ENCODE measurements at places on chromosomes 13 and 19.
A peak's percentile ranks its signal among the peaks of the same experiment; 100 is the strongest.

- DNase-seq, result no peak
These were observed 36.1 kb upstream of the TMEM255B start for GRCh38 chr13:113722921-113723320.

DNA sequence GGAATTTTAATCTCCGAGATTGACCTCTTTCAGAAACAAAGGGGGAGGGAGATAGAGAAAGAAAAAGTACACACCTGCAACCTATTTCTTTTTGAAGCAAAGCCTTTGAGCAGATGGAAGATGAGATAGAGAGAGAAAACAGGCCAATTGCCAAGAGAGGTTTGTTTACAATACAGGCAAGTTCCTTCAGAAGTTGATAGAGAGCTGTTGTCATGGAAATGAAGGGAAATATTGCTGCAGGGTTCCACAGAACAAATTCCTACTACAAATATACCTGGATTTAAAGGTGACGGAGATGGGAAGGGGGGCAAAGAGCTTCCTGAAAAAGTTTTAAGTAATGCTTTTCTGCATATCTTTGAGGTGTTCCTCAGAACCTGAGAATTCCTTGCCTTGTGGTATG is 388.4 kb downstream of the NDFIP2 start:
- no peak for DNase-seq

DNA sequence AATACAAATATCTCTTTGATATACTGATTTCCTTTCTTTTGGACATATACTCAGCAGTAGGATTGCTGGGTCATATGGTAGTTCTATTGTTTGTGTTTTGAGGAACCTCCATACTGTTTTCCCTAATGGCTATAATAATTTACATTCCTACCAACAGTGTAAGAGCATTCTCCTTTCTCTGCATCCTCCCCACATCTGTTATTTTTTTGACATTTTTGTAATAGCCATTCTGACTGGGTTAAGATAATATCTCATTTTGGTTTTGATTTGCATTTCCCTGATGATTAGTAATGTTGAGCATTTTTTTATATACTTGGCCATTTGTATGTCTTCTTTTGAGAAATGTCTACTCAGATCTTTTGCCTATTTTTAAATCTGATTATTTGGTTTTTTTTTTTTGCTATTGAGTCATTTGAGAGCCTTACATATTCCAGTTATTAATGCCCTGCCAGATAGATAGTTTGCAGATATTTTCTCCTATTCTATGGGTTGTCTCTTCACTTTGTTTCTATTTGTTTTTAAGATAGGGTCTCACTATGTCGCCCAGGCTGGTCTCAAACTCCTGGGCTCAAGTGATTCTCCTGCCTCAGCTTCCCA is 95.7 kb downstream of the FNDC3A start:
- no peak for DNase-seq

- no peak for DNase-seq
These were observed 3.8 kb downstream of the RAX2 start for GRCh38 chr19:3768015-3768747.

GRCh38 chr13:109569958-109570711 is 216.2 kb downstream of the IRS2 start:
- no peak for DNase-seq

- DNase-seq, result no peak
These were observed 953.2 kb downstream of the DIAPH3 start for GRCh38 chr13:59210543-59210942.

DNA sequence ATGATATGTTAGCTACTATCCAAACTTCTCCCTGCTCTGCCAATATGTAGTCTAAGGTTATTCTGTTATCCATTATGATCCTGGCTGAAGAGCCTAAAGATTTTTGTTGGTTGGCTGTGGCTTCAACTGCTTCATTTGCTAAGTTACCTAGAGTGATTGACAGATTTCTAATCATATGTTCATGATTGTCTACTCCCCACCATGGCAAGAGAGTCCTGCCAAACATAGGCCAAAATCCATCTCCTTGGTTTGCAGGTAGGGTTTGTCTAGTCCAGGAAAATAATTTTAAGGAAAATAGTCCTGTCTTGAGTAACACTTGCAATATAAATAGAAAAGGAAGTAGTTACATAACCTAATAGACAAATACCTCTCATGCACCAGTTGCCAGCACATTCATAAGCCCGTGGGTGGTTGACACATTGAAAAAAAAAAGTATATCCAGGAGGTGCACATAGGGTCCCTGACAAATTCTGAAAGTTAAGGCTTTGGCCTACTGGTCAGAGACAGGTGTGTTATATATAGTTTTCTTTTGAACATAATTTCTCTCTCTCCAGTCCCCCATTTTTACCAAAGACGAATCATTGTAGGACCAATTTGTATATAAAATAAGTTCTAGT is 5.4 kb upstream of the CBY2 start:
- no peak for DNase-seq

DNA sequence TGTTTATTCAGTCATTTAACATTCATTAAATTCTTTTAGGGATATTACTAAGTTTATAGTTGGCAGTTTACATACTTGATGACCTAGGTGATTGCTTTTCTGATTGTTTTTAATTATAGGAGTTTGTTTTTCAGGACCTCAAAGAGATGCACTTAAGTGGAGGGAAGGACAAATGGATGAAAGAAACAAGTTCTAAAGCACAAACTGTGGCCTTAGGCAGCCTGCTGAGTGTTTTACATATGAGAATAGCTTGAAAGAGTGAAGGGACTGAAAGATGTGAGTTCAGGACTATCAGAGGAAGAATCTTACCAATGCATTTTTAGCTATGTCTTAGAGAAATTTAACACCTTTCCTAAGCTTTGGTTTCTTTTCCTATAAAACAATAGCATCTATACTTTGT is 402.6 kb downstream of the KLF12 start:
- DNase-seq, result no peak

GRCh38 chr19:17755977-17756670 is 4.8 kb downstream of the FCHO1 start:
- DNase-seq, result no peak

DNA sequence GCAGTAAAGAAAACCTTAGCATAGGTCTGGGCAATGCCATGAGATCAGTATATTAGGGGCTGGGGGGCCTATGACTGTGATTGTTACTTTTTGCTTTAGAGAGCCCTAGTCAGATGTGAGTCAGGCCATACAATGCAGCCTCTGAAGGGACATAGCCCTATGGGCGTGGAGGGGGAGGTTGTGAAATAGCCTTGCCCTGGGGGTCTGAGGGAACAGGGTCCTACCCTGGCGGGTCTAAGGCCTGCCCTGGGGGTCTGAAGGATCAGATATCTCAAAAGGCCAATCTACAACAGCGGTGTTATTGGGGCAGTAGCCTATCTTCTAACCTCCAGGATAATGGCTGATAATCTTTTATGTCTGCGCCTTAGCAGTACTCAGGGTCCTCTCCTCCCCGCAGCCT is 13.8 kb upstream of the SLC1A5 start:
- DNase-seq, result no peak

DNA sequence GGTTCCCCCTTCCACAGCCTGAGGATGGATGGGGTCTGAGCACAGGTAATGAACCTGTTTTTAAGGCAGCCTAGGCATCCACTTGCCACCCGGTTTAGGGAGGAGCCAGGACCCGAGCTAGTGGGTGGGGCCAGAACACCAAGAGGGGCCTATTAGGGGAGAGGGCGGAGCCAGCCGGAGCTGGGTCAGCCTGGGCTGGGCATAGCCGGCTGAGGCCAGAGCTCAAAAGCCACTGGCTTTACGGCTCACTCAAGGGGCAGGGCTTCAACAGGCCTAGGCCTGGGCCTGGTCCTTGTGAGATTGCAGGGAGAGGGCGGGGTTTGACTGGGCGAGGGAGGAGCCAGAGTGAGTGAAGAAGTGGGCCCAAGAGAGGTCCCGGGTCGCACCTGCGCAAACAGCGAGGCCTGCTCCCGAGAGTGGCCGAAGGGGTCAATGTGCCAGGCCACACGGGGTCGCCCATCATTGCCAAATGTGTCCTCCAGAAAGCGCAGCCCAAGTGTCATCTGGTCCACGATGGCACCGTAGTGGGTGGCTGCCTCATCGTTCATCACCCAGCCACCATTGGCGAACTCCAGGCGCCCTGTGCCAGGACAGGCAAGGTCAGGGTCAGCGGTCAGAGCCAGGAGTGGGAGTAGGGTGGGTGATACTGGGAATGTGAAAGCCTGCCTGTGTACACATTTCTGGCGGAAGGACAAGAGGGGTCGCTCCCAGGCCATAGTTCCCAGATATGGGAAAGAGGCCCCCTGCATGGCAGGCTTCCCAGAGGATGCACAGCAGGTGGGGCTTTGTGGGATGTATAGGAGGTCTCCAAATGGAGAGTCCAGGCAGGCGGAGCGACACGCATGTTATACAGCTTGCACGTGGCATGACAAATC is 1.9 kb downstream of the MAN2B1 start:
- no peak for DNase-seq

- DNase-seq, result peak; percentile 69
These were observed 693 bp upstream of the TMED1 start for GRCh38 chr19:10836479-10837330.

GRCh38 chr13:93859716-93860115 is 619.8 kb downstream of the DCT start:
- no peak for DNase-seq

GRCh38 chr19:21940684-21941083 is 70.1 kb downstream of the ZNF208 start:
- DNase-seq, result no peak

- DNase-seq, result no peak
These were observed 9.9 kb downstream of the CEACAM4 start for GRCh38 chr19:41616792-41617621.

DNA sequence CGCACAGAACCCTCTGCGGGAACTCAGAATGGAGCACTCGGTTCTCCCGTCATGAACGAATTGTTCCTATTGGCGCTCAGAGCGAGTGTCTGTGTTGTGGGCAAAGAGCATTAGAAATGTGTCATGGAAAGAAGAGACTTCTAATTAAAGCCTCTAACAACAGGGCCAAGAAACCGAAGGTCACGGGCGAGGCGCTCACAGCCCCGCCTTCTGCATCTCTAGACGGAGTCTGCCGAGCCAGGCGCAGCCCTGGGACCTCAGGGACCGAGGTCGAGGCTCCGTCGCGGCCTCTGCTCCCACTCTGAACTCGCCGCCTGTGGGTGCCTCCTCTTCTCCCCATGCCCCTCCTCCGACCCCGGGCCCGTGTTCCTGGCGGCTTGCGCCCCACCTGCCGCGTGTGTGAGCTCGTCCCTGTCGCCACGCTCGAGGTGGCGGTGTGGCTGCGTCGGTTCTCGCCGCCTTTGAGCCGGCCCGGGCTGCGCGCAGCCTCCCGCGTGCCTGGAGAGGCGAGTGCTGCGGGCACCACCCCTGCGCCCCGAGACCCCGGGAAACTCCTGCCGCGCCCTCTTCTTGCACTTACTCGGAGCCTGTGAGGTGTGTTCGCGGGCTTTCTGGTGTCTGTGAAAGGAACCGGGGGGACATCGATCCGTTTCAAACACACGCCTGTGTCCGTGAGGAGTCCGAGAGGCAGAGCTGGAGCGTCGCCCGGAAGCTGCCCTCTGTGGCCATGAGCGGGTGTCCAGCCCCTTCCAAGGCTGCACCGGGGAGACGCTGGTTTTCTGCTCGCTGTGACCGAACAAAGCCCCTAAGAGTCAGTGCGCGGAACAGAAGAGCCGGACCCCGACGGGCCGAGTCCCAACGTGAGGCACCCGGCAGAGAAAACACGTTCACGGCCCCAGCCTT is 45.4 kb upstream of the SPACA7 start:
- no peak for DNase-seq

- DNase-seq, result no peak
These were observed 22.0 kb downstream of the NOTCH3 start for GRCh38 chr19:15178629-15179308.

GRCh38 chr13:108859197-108860012 is 230.0 kb downstream of the MYO16 start:
- no peak for DNase-seq

DNA sequence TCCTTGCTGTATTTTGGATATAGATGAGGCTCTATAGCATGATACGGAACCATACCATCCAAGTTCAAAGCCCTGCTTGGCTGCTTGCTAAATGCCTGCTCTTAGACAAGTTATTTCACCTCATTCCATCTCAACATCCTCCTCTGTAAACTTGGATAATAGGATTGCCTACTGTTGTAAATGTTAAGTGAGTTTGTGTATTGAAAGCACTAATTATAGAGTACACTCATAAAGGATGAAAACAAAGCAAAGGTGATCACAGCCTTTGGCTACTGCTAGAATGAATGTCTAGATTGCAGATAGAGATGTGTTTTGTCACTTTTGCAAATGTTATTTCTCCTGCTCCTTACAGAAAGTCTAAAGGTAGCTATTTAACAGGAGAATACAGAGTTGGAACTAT is 34.3 kb upstream of the STARD13 start:
- DNase-seq, result no peak

GRCh38 chr13:110706570-110707372 is 855 bp upstream of the CARS2 start:
- DNase-seq, result no peak

DNA sequence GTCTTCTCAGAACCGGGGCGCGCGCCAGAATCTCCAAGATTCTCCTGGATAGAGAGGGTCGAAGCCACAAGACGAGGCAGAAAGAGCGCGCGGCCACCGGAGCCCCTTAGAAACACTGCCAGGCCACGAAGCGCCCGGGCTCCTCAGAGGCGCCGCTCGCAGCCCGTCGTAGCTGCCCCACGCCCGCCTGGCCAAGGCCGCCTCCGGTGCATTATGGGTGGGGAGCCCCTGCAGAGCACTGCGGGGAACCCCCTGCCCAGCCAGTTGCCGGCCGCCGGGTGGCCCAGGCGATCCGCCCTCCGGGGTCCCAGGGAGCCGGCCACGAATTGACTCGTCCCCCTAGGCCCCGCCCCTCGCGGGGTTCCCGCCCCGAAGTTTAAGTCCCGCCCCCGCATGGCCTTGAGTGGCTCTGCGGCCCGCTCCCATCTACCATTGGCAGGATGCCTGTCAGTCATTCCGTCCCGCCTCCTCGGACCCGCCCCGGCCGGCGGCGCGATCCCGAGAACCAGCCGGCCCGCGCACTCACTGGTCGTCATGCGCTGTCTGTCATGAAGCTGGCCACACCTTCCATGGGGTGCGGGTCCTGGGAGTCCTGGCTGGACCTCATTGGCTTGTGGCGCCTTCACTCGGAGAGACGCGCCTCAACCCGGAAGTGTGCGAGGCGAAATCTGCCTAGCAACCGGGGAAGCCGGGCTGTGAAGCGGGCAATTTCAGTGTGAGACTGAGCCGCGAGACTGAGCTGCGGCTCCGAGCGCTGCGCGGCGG is 20.2 kb upstream of the GATAD2A start:
- DNase-seq, result peak; percentile 100

GRCh38 chr19:35713904-35714495 is 3.8 kb upstream of the KMT2B start:
- DNase-seq, result no peak

- no peak for DNase-seq
These were observed 92.5 kb downstream of the RAB20 start for GRCh38 chr13:110468986-110469495.

DNA sequence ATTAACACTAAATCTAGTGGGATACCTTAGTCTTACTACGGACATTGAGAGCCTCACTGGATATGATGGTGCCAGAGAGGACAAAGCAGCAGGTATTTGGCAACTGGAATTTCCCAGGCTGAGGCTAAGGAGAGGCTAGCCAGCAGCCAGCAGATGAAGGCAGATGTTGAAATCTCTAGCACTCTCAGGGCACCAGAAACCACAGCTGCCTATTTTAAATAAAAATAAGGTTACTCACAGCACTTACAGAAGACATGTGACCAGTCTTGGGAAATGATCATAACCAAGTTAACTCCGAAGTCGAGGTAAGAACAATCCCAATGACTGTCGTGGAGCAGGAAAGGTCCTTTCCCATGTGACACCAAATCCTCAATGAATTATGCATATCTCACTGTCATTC is 1726.0 kb downstream of the EFNB2 start:
- no peak for DNase-seq

GRCh38 chr19:4023600-4024398 is 16.3 kb downstream of the PIAS4 start:
- DNase-seq, result no peak
